ENCODE measurements at places on chromosomes 16 and 17.

GRCh38 chr17:41404024-41404671, 6.7 kb upstream of the KRT31 start:
- DNase-seq, result peak; percentile 13

GRCh38 chr16:21989751-21990150, 11.2 kb downstream of the PDZD9 start:
- DNase-seq, result no peak

DNA sequence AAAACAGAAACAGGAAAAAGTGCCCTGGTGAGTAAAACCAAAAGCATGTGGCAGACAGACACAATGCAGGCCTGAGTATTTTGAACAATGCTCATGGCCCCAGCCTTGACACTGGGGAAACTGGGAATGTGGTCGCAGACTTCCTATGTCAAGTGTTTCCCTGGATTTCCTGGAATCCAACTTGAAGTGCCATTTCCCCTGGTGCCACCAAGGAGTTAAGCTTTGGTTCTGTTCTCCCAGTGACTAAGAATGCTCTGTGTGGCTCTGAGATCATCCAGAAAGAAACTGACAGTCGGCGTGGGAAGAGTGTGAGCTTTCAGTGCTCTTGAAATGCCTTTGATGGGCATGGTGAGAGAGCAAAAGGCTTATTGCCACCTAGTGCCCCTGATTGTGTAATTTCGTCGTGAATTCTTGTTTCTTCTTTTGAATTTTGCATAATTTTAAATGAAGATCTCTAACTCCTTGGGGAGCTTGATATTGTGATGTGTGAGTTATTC, 96.0 kb downstream of the YPEL2 start:
- peak; percentile 24 for DNase-seq

DNA sequence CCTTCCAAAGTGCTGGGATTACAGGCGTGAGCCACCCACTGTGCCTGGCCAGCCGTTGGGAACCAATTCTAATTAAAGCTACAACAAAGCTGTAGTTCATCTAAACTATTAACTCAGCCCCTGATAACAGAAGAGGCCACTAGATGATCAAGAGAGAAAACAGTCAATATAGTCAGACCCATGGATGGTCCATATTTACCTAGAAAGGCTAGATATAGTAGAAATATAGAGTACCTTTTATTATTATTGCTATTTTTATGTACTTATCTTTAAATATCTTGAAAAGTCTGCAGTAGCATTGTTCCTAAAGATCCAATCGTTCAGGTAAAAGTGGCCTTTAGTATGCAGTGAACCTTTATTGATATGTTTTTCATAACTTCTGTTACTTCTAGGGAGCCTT, 43.2 kb downstream of the RNF213 start:
- no peak for DNase-seq

GRCh38 chr16:86880316-86881117, 302.2 kb downstream of the FOXL1 start:
- DNase-seq, result no peak

GRCh38 chr16:23101012-23101550, 48.2 kb downstream of the USP31 start:
- DNase-seq, result no peak

DNA sequence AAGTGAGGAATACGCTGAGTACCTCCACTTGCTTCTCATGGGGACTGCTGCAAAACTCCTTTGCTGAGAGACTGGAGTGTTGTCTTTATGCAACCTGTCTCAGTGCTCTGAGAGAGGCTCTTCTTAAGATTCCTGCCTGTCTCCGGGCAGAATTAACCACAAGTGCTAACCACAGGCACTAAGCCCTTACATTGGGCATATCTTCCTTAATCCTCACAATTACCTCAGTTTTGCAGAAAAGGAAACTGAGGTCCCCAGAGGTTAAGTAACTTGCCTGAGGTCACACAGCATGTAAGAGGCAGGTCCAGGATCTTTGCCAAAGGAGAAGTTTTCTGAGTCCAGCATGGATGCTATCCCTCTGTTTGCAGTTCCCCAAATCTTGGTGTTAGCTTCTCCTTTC, 86.0 kb downstream of the GP2 start:
- DNase-seq, result no peak

GRCh38 chr17:16428098-16428882, 12.9 kb downstream of the TRPV2 start:
- no peak for DNase-seq

DNA sequence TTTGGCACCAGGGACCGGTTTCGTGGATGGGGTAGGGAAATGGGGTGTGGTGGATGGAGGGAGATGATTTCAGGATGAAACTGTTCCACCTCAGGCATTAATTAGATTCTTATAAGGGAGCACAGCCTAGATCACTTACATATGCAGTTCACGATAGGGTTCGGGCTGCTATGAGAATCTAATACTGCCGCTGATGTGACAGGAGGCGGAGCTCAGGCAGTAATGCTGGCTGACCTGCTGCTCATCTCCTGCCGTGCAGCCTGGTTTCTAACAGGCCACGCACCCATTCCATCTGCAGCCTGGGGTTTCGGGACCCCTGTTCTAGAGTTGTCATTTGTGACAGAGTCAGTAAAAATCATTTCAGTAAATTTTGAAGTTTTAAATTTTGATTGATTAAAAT, 99.7 kb downstream of the CHD9 start:
- peak; percentile 19 for DNase-seq

- DNase-seq, result peak; percentile 72
Observed at GRCh38 chr17:72187556-72187955, 66.7 kb downstream of the SOX9 start.

DNA sequence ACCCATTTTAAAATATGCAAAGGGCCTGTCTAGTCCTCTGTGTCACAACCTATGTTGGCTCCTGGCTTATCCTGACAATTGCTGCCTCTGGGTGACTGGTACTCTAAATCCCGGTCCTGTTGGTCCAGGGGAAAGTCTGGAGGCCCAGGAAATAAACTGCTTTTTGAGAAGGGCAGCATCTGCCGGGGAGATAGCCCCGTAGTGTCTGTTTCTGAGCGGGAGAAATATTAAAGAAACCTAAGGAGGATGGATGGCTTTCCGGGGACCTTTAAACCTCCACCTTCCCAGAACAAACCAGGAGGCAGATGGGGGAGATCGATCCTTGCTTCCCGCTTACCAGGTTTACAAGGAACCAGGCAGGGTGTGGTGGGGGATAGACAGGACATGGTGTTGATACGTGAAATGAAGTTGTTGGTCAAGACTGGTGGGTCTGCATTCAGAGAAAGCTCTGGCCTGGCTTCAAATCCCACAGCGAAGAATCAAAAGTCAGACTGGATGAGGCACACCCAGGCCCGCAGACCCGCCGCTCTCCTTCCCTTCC, 3.8 kb downstream of the HOXB2 start:
- DNase-seq, result peak; percentile 65
